Epithelial cell of proximal tubule (primary cell): ENCODE measurements at places on chromosomes 16 and 17.

- DNase-seq = no peak
These were observed 6.4 kb downstream of the CBLN1 start for GRCh38 chr16:49275050-49275730.

DNA sequence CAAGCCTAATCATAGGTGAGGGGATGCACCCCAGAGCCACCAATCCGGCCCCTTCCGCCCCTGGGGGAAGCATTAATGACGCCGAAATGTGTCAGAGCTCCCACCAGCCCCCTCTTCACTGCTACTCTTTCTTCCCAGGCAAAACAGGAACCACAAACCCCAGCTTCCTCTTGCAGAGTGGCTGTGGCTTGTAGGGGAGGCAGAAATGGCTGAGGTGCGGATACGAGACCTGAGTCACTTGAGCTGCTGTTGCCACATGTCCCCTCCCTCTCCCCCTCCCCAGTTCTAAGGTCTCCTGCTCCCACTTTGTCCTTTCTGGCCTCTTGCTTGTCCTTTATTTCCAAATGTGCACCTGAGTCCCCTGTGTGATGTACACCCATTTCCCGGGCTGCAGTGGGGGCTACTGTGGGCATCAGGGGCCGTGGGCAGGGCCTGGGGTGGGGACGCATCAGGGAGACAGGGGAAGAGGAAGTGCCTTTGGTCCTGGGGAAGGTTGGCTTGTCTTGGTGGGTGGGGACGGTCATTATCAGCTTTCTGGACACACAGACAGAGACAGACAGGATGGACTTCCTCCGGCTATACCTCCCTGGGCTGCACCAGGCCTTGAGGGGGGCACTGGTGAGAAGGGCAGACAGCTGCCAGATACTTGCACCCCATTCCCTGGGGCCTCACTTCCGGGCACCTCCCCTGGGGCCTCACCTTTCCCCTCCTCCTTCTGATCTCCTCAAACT is at the start of gene APOBR:
Gene APOBR (plus strand): TSS at position 523 of the 731 bp plus-strand sequence. CDS start 39 bp downstream, at position 562.
- no peak for DNase-seq

GRCh38 chr17:71850812-71851211 is 270.0 kb upstream of the SOX9 start:
- no peak for DNase-seq

DNA sequence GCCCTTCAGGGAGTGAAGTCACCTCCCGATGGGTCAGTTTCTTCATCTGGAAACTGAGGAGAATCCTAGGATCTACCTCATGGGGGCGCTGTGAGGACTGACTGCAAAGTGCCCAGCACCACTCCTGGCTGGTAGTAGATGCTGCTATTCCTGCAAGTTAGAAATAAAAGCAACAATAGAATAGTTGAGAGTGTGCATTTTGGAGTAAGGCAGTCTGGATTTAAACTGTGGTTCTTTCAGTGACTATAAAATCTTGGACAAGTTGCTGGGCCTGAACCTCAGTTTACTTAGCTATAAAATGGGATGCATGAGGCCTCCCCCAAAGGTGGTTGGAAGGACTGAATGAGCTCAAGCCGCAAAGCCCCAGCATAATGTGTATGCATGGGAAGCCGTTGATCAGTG is 70.6 kb downstream of the CYB5B start:
- no peak for DNase-seq

GRCh38 chr17:4944554-4945175 is 3.7 kb downstream of the PFN1 start:
- no peak for DNase-seq

DNA sequence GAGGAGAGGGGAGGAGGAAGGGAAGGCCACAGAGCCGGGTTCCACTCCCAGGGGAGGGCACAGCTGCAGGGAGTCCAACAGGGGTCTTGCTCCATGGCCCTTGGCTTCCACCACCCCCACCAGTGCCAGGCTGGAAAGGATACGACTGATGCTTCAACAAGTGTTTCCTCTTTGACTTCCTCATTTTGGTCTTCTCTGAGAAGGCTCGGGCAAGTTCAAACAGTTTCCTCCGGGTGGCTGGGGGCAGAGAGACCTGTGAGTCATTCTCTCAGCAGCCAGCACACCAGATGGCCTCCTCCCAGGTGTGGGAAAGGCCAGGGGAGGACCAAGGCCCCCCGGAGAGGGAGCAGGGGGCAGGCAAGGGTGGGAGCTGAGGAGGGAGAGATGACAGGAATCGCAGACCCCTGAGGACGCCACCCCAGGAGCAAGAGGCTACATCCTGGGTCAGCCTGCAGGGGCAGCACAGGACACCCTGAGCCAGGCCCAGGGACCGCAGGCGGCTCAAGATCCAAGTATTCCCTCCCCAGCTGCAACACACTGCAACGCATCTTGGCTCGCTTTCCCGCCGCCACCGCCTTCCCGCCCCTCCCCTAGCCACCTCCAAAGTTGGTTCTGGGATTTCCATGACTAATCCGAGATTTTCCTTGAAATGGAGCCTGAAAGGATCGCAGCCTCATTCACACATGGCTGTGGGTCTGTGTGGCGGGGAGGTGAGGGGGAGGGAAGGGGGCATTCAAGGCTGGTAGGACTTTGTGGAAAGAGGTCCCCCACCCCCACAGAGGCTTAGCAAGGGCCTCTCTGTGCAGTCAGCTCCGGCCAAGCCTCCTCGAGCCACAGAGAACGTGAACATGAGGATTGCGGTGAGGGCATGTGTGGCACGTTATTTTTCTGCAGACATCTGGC is 18.4 kb upstream of the MRPS23 start:
- DNase-seq = no peak
